ENCODE measurements at places on chromosomes 2 and 18.

GRCh38 chr2:189609423-189609816, 28.8 kb upstream of the SLC40A1 start:
- DNase-seq: no peak

- no peak for DNase-seq
Measured at GRCh38 chr18:9038277-9038871, 64.1 kb upstream of the NDUFV2 start.

GRCh38 chr2:60560734-60561644, 7.5 kb upstream of the BCL11A start:
- peak; percentile 44 for DNase-seq

- DNase-seq: no peak
Measured at GRCh38 chr2:176566496-176566895, 297.3 kb downstream of the MTX2 start.

GRCh38 chr2:61478086-61478485, 7.2 kb upstream of the USP34 start:
- DNase-seq: no peak

DNA sequence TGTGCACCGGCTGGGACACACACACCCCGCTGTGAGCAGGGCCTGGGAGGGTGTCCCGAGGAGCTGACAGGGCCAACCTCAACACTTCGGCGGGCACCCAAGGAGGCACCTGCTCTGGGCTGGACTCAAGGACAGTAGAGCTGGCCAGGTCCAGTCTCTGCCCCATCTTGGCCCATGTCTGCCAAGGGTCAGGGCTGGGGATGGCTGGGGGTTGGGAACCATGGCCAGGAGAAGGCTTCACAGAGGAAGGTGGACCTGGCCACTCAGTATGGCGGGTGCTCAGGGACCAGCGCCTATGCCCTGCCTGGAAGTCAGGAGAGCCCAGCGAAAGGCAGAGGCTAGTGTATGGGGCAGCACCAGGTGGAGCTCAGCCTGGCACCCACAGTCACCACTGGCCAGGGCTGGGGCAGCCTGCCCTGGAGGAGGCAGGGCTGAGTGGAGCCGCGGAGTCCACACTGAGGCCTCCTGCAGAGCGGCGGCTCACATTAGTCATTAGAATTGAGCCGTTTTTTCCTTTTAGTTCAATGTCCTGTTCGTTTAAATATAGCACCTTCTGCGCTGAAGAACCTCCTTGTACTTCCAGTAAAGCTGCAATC, 4.2 kb downstream of the ERFE start:
- no peak for DNase-seq

DNA sequence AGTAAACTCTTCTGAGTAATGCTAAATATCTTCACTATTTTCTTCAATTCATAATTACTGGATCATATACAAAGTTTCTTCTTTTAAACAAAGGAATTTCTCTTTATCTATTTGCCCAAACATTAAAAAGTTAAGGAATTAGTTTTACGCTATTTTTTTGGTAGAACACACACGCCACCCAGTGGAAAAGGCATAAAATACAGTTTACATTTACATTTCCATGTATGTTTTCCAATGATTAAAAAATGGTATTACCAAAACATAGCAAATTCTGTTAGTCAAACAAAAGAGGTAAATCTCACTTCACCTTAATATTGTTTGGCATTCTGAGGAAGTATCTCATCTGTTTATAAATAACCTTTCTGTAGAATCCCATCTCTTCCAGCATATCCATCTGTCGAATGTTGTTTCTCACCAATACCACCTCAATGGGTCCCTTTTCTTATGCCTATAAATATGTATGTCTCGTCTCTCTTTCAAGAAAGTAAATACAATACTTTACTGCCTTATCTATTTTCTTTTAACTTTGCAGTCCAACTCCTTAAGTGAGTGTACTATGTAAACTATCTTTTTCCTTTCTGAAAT, 7.2 kb downstream of the BOLL start:
- peak; percentile 52 for DNase-seq

DNA sequence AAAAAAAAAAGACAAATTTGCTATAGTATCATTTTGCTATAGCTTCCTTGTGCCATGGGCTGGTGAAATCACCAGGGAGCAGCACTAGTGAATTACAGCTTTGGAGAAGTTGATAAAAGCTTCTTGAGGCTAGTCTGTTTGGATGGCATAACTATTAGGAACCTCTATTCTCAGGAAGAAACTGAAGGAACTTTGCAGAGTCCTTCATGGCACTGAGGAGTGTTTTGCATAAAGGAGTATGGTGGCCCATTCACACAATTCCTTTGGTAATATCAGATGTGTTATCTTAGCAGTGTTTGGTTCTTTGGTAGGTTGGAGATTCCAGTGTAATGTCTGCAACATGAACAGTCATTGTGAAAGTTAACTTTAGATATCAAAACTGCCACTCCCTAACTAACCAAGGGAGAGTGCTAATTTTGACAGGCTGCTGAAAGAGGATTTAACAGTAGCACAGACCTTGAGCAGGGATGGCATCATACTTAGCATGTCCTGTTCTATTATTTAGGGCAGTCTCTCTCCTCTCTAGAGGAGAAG, 76.6 kb upstream of the ZFP36L2 start:
- DNase-seq: no peak

- DNase-seq: no peak
Measured at GRCh38 chr2:212237350-212238095, 301.1 kb downstream of the ERBB4 start.

GRCh38 chr2:99088017-99088416, 53.5 kb upstream of the C2orf15 start:
- peak; percentile 18 for DNase-seq

DNA sequence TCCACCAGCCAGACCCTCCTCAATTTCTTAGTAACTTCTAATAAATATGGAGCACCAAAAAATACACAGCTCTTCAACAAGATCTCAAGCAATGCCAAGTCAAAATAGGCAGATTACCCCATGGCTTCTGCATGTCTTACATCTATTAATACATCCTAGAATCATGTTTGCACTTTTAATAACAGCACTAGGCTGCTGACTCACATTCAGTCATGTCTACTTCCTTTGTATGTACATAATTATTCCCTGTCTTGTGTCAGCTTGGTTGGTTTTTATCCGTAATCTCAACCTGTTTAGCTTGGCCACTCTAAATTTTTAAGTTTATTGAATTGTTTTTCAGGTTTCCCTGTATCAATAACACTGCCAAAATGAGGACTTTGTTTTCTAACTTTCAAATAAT, 420.1 kb upstream of the ACVR2A start:
- DNase-seq: no peak

DNA sequence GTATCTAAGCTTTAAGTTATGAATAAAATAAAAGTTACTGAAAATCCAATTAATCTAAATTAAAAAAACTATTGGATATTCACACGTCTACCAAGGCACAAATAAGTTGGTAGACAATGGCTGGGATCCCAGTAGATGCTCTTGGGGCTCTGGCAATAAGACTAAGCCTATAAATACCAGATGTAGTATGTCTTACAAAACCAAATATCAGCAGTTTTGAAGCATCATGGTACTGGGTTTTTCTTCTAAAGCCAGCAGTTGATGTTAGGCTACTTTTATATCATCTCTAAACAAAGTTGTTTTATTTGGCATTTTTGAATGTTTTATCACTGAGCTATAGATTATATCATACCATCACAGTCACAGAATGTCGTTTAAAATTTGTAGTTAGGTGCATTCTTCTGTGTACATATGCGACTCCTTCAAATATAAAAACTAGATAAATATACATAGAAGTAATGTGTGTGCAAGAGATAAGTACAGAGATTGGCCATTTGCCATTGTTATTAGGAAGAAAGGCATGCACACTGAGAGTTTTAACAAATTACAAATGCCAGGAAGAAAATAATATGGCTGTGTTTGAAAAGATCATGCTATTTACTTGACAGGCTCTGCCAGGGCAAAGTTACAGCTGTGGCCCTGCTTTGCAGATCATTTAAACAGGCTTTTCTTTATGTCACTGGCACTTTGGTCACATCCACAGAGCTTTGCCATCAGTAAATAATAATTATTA, 21.6 kb upstream of the TMEM17 start:
- DNase-seq: no peak

DNA sequence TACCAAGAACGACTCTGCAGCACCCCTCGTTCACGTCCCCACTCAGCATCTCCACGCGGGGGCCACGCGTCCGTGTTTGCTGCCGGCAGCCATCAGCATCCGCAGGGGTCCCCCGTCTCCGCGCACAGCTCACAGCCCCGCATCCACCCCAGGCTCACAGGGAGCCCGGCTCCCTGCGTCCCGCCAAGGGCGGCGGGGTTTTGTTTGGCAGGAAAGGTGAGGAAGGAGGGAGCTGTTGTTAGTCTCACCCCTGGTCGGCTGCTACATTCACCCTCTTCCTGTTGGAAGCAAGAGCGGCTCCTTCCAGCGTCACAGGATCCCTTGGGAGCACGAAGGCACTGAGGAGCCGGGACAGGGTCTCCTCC, 131.0 kb upstream of the CTDP1 start:
- DNase-seq: no peak

GRCh38 chr2:39517102-39517436, 80.0 kb upstream of the MAP4K3 start:
- no peak for DNase-seq

DNA sequence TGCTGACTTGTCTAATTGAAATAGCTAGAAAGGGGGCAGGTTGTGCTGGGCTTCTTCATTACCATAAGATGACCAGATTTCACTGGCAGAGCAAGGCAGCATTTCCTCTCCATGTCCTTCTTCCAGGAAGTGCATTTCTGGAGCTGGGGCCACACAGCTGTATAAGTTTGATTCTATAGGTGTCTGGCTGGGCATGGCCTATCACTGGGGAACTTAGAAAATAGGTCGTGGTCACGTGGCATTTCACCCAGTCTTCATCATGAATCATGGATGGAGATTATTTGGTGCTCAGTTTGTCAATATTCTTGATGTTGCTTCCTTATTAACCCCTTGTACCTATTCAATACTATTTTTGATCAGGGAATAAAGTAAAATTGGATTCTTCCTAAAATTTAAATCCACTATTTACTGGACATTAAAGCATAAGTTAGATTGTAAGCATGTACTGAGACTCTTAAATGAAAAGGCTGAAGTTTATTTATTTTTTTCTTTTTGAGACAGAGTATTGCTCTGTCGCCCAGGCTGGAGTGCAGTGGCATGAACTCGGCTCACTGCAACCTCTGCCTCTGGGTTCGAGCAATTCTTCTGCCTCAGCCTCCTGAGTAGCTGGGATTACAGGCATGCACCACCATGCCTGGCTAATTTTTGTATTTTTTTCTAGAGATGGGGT, 49.5 kb upstream of the TMEM87B start:
- no peak for DNase-seq

GRCh38 chr2:47645246-47645645, 137.7 kb upstream of the MSH6 start:
- no peak for DNase-seq

GRCh38 chr2:30978044-30978443, 160.2 kb downstream of the GALNT14 start:
- DNase-seq: no peak

- DNase-seq: no peak
Measured at GRCh38 chr2:39781697-39782096, 2.6 kb upstream of the THUMPD2 start.

DNA sequence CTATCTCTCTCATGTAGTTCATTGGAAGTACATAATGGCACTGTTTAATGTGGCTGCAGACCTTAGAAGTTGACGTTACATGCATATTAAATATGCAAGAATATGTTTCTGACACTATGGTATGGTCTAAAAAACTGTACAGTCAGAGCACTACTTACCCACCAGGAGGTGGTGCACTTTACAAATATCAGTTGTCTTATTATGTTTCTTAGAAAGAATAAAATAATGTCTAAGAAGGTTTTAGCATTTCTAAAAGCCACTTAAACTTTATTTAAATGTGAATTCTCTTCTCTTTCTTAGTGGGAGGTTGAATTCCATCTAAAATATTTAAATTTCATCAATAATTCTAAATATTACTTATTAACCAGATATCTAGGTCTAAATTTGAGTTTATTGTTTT, 4.3 kb downstream of the TMEFF2 start:
- DNase-seq: no peak

GRCh38 chr2:72178551-72178950, 30.9 kb upstream of the CYP26B1 start:
- DNase-seq: no peak

DNA sequence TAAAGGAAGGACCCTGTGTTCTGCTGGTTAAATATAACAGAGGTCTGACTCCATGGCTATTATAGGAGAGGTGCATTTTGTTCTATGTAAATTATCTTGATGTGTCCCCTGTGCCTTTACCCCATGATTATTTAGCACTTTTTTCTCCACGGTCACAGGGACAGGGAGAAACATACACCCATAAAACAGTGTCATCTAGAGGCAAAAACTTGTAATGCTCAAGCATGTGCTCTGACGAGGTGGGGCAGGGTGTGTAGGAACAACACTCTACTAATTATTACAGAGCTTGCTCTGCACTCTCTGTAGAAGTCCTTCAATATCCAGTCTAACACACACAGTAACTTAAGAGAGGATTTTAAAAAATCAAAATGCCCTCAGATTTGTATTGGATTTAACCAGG, 187.9 kb downstream of the NEDD4L start:
- no peak for DNase-seq

GRCh38 chr18:74290794-74291471, 830 bp downstream of the CYB5A start:
- peak; percentile 19 for DNase-seq

GRCh38 chr18:43651057-43651456, 373.8 kb upstream of the SYT4 start:
- DNase-seq: no peak

GRCh38 chr2:14944562-14945346, 312.2 kb downstream of the LRATD1 start:
- DNase-seq: no peak

DNA sequence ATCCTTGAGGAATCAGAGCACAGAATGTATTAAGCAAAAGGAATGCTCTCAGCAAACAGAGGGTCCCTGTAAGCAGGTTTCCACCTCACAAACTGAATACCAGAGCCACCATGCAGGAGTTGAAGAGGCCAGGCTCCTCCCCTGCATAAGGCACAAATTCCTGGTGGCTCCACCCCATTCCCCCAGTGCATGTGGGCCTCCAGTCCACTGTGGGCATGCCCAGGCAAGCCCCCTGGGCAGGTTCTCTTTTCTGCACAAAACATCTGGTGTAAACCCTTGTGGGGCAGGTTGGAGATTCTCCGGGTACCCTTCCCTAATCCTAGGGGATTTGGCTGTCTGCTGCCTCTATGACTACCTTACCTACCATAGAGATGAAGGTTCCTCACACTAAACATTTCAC, 166.5 kb downstream of the PTPRM start:
- DNase-seq: no peak

DNA sequence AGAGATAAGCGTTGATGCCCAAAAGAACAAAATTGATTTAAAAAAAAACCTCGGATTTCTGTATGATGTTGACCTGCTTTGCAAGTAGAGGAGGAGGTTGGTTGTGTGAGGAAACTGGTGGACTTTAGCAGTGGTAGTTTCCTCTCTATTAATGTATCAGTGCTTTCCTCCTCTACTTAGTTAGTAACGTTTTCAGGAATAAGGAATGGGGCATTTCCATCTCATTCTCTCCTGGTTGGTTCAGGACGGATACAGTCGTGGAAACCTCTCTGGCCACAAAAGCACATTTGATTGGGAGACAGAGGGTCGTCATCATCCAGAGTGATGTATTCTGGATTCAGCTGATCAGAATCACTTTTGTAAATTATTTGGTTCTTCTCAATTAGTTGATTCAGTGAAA, 1.5 kb downstream of the FHOD3 start:
- DNase-seq: no peak
